ENCODE measurements at places on chromosomes 2 and 18.

- no peak for DNase-seq
Measured at GRCh38 chr2:25308599-25308998, 33.1 kb downstream of the DNMT3A start.

- DNase-seq, result no peak
Measured at GRCh38 chr2:24768013-24768412, 25.2 kb downstream of the PTRHD1 start.

DNA sequence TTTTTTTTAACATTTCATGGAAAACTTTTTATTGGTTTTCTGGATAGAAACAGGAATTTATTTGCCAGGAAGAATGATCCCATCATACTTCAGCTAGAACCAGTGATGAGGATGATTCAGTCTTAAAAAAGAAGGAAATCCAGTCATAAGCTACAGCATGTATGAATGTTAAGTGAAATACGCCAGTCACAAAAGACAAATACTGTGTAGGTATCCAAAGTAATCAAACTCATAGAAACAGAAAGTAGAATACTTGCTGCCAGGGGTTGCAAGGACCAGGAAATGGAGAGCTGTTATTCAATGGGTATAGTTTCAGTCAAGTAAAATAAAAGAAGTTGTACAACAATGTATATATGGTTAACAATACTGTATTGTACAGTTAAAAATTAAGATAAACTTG, 21.3 kb downstream of the PSME4 start:
- no peak for DNase-seq

- no peak for DNase-seq
Measured at GRCh38 chr2:220277445-220277975, 650.1 kb downstream of the SLC4A3 start.

GRCh38 chr2:62329797-62330196, 133.9 kb downstream of the B3GNT2 start:
- DNase-seq, result no peak

DNA sequence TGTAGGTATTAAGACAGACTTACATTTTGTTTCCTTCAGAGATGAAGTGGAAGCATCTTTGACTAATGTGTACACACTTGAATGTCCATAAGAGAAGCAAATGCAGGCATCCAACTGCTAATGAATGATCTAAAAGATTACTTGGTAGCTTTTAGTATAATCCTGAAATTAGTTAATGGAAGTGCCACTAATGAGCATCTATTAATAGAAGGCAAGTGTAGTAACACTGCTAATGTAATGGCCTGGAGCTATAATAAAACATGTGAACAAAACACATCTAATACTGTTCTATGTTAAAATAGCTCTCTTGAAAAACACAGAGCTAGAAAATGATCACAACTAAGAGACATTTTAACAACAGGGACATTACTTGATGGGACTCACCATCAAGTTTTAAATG, 225.3 kb downstream of the SLC8A1 start:
- no peak for DNase-seq

- no peak for DNase-seq
Measured at GRCh38 chr2:176872406-176872805, 340.2 kb upstream of the HNRNPA3 start.

DNA sequence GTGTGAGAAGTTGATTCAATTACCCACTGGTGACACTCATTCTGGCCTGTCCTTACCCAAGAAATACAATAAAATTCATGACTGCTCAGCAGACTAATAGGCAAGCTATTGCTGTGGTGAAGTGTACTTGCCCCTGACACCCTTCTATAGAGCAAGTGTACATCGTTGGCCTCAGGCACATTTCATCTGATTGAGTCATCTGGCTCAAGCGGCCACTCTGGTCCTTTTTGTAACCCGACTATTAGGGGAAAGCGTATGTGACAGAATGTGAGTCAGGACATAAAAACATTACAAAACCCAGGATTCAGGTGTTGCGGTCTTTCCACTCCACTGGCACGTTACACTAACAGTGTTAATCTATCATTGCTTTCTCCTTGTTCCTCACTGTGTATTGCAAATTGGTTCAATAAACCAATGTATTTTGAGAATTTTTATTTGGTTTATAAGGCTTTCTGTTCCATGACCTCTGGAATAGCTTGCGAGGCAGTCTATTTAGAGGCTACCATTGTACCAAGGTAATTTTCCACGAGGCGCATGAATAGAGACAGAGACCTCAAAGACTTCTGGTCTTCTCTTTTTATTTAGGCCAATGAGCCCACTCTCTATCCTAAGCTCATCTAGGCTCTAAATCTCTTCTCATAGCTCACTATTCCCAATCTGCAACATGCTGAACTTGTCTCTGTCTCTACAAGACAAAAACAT, 10.2 kb upstream of the TTC32 start:
- DNase-seq, result no peak

- DNase-seq, result no peak
Measured at GRCh38 chr18:33596178-33596854, 18.3 kb downstream of the ASXL3 start.

All from CD4-positive, alpha-beta T cell treated with Interleukin-6 at 100 ng/mL for 8 hours (primary cell).